Astrocyte of the hippocampus (primary cell): ENCODE measurements at places on chromosomes 6 and 20.

DNA sequence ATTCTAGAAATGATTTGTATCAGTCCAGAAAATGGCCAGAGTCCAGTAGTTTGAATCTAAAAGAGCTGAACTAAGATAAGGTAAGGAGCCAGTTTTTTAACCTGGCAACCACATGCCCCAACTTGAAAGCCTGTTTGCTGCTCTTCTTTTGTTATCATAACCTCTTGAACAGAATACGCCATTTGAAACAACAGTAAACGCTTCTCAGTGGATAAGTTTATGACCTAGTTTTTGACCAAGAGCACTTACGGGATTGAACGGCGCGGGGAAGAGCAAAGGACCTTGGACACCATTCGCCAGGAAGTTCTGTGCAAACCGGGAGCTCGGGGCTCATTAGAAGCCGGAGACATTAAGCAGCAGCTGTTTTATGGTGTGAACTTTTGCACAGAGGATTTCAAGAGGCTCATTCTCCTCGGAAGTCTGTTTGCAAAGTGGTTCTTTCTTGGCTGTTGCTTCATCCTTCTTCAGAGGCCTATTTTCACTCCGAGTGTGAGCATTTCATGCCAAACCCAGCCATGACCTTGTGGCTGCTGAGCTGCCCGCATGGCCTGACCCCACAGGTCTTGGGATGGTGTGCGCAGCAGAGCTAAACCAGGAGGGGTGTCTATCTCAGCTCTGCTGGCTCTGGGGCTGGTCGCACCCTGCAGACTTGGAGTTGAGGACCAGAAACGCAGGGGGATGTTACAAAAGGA is 215.1 kb downstream of the SOX4 start:
- peak; percentile 24 for DNase-seq

DNA sequence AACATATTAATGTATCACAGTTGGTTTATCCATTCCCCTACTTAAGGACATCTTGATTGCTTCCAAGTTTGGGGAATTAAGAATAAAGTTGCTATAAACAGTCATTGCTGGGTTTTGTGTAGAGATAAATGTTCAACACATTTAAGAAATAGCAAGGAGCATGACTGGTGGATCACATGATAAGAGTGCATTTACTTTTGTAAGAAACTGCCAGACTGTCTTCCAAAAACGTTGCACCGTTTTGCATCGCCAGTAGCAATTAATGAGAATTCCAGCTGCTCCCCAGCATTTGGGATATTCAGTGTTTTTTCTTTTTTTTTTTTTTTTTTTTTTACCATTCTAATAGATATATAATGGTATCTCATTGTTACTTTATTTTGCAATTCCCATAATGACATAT is 695.7 kb upstream of the GJE1 start:
- DNase-seq, result no peak

DNA sequence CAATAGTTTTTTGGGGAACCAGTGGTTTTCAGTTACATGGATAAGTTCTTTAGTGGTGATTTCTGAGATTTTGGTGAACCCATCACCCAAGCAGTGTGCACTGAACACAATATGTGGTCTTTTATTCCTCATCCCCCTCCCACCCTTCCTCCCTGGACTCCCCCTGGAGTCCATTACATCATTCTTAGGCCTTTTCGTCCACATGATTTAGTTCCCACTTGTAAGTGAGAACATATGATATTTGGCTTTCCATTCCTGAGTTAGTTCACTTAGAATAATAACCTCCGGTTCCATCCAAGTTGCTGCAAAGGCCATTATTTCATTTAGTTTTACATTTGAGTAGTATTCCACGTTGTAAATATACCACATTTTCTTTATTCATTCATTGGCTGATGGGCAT is 28.3 kb downstream of the RPP40 start:
- no peak for DNase-seq

GRCh38 chr6:105537981-105538578 is 135.2 kb upstream of the PREP start:
- no peak for DNase-seq

DNA sequence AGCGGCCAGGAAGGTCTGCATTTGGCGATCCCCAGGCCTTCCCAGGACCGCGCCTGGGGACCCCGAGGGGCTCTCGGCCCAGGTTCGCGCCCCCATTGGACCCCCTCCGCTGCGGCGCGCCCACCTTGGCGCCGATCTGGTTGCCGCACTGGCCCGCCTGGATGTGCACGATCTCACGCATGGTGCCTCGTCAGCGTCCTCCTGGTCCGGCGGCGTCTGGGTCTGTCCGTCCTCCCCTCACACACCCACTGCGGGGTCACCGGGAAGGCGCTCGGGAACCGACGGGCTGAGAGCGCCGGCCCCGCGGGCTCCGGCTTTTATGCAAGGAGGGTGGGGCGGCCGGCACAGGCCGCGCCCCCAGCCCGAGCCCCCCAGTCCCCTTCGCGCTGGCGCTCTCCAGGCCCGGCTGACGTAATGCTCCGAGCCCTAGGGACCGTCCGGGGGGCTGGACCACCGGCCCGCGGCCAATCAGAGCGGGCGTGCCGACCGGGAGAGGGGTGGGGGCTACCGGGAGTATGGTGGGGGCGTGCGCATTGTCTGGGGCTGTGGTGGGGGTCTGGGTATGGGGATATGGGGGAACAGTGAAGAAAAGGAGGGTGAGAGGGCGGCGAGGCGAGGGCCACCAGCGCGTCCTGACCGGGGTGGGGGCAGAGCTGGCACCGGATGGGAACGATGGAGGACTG is at the start of gene TUBB2B:
TUBB2B (minus strand) TSS at position 291 of the 683 bp plus-strand sequence; CDS start at position 181, 110 bp downstream.
- DNase-seq, result peak; percentile 96

DNA sequence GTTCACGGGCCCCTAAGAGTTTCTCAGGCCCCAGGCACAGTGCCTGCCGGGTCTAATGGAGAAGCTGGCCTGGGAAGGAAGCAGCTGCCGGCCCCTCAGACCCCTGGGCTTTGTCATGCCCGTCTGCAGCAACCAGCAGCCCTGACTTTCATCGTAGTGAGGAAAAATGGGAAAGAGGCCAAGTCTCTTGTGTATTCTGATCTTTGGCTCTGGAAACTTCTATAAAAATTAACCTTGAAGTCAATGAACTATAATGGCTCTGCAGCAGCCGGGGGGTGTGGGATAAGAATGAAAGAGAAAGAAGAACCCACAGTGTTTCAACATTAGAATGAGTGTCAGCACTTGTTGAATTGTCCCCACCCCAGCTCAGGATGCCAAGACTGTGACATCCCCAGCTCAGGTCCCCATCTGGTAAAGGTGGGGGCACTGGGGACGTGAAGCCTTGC is 12.9 kb downstream of the TGM2 start:
- DNase-seq, result peak; percentile 59

DNA sequence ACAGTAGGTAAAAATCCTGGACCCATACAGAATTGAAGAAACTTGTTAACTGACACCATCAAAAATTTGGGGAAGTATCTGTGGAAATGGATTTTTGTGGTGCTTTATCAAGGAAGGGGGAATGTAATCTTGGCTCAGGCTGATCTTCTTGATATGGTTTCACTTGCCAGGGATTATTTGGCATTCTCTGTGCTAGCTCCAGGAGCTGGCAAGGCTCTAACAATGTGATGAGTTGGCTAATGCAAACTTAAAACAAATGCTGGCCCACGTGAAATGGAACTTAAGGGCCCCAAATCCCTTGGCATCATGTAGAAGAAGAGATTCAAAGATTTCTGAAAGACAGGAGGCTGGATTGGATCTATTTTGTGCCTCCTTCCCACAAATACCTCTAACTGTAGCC is 13.1 kb downstream of the KCNS1 start:
- DNase-seq, result peak; percentile 52

GRCh38 chr6:53960311-53960710 is 150.9 kb upstream of the MLIP start:
- DNase-seq, result peak; percentile 44

DNA sequence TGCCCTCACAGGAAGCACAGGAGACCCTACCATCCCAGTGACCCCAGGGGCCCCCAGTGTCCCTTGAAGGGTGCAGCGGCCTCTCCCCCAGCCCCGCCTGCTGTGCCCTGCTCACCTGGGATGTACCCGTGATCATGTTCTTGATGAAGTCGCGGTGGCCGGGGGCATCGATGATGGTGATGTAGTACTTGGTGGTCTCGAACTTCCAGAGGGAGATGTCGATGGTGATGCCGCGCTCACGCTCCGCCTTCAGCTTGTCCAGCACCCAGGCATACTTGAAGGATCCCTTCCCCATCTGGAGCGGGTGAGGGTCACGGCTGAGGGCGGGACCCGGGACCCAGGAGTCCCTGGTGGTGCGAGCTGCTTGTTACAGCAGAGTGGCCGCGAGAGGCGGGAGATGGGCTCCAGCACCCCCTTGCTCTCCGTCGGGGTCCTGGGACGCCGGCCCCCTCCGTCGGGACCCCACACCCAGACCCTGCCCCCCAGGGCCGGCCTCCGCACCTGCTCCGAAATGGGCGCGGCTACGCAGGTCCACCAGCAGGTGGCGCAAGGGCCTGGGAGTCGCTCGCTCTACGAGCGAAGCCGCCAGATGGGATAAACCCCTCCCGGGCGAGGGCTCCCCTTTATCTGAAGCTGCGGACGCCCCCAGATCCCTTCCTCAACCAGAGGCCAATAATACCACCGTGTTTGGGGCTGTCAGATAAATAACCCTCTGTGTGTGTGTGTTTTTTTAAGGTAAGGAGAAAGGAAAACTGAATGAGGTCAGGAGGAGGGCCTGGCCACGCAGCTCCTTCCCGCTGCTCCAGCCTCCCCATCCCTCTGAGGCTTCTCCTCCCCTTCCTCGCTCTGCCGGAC is 2.9 kb downstream of the EEF1A2 start:
- peak; percentile 71 for DNase-seq

DNA sequence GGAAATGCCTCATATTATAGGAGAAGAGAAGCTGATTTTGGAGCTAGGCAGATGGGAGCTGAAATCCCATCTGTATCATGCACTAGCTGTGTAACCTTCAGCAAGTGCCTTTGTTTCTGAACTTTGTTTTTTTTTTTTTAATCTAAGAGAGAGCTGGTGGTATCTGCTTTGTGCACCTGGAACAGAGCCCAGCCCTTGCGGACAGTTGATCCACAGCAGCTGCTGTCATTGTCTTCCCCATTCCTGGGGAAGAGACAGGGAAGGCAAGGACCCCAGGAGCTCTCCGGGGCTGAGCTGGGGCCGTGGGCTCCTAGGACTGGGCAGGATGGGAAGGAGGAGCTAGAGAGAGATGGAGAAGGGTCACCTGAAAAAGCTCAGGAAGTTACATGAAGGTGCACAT is 92.1 kb downstream of the SYNJ2 start:
- DNase-seq, result no peak

DNA sequence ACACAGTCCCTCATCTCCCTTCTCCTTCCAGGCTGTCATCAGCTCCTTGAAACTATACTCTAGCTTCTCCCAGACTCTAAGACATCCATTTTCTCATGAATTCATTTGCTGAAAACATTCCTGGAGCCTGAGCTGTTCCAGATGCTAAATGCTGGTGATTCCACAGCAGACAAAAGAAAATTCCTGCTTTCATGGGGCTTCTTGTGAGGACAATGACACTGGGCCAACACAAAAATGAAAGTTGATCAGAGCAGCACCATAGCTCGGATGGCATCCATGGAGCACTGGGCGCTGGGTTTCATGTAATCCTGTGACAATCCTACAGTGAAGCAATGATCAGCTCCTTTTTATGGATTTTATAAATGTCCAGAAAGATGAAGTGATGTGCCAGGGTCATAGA is 47.4 kb upstream of the STX16 start:
- peak; percentile 68 for DNase-seq

- peak; percentile 81 for DNase-seq
Measured at GRCh38 chr20:51624157-51624731, 81.7 kb upstream of the NFATC2 start.

DNA sequence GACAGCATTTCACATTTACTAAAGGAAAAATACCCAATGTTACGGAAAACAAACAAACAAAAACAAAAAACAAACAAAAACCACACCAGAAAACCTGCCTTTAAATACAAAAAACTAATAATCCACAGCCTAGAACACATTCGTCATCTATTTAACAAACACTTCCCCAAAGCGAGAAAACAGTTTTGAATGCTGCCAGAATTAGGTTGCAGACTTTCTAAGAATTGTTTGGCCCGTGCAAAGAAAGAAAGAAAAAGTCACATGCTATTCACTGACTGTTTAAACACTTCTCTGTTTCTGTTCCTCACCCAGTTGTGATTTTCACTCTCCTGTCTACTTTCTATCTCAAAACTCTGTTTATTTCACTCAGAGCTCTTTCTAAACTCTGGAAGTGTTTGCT is 52.5 kb downstream of the BCAS1 start:
- no peak for DNase-seq
